ENCODE measurements at places on chromosomes 3 and 15.

DNA sequence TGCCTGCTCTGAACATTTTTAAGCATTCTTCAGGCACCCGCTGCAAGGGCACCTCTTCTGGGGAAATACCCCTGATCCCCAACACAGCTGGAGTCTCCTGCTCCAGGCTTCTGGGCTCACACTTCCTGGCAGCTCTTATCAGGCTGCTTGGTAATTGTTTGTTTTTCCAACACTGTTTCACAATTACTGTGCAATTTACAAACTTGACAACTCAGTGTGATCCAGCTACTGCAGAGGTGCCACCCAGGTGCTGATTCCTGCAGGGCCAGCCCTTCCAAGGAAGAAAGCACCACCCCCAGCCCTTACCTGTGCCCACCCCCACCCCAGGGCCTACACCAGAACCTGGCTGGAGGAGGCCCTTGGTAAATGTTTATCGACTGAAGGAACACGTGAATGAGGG is 66.5 kb downstream of the MAGEF1 start:
- DNase-seq = peak; percentile 33

DNA sequence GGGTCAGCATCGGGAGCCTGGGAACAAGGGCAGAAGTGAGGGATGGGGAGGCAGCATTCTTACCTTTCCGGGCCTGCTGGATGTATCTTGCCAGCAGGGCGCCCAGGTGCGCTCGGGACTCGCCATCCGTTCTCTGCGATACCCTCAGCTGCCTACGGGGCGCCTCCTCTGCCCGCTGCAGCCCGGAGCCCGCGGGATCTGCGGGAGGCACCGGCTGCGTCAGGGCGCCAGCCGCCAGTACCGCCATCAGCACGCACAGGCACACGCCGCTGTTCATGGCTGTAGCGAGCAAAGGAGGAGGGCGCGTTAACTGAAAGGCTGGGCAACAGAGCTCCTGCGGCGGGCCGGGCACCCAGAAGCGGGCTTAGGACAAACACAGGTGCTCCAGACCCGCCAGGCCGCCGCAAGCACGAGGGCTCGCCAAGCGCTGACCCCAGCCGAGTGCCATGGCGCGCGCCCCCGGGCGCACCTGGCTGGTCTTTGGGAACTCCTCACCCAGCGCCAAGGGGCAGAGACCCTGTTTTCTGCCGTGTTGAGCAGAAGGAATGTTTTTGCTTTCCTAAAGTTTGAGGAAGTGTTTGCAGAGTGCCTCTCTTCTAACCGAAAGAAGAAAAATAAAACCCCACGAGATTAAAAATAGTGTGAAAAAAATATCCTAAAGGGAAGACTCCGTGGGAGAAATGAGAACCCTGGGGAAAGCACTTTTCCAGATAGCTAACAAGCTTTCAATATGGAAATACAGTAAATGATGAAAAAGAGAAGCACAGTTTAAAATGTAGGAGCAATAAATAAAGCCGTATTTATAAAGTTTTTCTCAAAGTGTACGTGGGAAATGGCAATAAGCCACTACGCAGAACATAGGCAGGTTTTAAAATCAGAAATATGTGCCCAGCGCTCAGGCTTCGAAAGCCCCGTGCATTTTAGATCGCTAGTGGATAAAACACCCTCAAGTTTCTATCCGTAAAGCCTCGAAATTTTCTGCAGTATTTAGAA is 2.3 kb downstream of the CCK start:
- no peak for DNase-seq

GRCh38 chr15:58627701-58628100 is 121.8 kb downstream of the ADAM10 start:
- DNase-seq = peak; percentile 29

DNA sequence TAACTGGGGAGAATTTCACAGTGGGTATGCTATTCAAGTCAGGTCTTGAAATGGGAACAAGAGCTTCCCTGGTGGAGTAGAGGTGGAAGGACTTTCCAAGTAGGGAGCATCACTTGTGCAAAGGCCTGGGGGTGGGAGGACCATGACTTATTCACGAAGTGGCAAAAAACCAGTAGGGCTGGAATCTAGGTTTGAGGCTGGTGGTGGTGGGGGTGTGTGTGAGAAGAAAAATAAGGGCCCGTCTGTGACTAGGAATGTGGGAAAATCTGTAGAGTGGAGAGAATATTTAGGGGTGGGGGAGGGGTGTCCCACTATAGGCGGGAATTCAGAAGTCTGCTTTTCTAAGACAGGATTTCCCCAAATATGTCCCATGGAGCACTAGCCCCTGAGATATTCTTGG is 271.9 kb upstream of the TBL1XR1 start:
- no peak for DNase-seq

GRCh38 chr3:45753095-45753494 is 43.2 kb downstream of the SLC6A20 start:
- DNase-seq = no peak

- DNase-seq = peak; percentile 84
Observed at GRCh38 chr15:35439291-35439690, 106.7 kb downstream of the DPH6 start.
